Spinal cord (tissue), 10 donors: ENCODE measurements at places on chromosomes 5 and 9.

- DNase-seq: no peak
Observed at GRCh38 chr9:72977670-72978069, 24.8 kb upstream of the ALDH1A1 start.

DNA sequence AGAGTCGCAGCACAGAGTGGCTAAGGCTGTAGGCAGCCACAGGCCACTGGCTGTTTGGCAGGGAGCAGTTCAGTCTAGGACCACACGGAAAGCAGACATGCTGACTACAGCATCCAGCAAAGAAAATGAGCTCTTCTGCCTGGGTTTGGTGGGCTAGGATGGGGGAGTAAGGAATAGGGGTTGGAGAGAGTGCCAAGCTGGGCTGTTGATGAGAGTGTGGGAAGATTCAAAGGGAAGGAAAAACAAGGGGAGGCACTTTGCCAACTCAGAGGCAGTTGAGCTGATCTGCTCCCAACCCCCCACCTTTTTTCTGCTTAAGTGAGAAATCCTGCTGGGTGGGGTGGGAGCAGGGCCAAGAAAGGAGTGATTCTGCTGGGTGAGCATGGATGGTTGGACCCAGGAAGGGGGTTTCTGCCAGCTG lies 35.9 kb downstream of the SVEP1 start:
- peak; percentile 24 for DNase-seq

GRCh38 chr9:126985870-126986498 lies 71.4 kb downstream of the RALGPS1 start:
- no peak for DNase-seq

GRCh38 chr5:95087816-95088317 lies 197.0 kb downstream of the MCTP1 start:
- no peak for DNase-seq
